ENCODE measurements at places on chromosomes 16 and 17.
A peak's percentile ranks its signal among the peaks of the same experiment; 100 is the strongest.

DNA sequence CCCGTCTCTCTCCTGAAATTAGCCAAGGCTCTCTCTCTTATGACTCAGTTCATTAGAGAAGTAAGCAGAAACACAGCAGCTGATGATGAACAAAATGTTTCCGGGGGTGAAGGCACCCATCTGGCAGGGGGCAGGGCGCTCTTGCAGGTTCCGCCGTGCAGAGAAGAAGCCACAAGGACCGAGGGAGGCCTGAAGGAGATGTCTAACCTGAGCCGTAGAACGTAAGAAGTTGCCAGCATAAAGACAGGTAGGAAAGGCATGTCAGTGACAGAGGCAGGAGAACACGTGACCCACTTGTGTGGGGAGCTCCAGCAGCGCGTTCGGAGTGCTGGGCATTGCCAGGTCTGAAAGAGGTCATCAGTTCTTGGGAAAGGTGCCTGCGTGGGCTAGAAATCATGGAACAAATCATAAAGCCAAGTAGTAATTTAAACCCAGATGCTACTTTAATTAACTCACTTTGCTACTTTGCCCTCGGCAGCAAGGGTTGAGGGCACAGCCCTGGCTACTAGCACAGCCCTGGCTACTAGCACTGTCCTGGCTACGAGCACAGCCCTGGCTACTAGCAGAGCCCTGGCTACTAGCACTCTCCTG is 198.6 kb downstream of the RPTOR start:
- peak; percentile 20 for DNase-seq

- DNase-seq = no peak
Measured at GRCh38 chr17:58870747-58871146, 115.1 kb downstream of the PPM1E start.

DNA sequence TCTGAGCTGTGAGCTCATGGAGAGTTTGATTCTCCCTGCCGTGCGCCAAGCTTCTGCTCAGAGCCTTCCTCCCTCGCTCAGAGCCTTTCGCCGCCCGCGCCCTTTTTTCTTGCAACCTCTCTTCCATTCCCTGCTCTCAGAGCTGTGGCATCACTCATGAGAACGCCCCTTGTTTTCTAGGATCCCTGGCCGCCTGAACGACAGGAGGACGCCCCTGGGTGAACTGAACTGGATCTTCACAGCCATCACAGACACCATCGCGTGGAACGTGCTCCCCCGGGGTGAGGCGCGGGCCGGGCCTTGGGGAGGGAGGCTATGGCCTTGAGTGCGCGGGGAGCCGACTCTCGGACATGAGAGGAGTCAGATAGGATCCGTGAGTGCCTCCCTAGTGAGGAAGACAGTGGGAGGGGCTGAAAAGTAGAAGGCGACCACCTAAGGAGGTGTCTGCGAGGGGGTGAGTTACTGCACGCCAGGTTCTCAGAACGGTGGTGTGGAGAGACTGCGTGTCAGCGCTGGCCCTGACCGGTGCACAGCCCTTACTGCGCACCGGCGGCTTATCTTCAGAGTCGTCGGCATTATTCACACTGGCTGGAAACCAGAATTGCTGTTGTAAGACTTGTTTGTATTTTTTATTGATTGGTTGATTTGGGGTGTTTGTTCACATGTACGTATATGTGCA is 169.5 kb upstream of the CHMP6 start:
- no peak for DNase-seq

- DNase-seq = peak; percentile 1
Measured at GRCh38 chr17:38881600-38882191, 11.8 kb downstream of the LASP1 start.

DNA sequence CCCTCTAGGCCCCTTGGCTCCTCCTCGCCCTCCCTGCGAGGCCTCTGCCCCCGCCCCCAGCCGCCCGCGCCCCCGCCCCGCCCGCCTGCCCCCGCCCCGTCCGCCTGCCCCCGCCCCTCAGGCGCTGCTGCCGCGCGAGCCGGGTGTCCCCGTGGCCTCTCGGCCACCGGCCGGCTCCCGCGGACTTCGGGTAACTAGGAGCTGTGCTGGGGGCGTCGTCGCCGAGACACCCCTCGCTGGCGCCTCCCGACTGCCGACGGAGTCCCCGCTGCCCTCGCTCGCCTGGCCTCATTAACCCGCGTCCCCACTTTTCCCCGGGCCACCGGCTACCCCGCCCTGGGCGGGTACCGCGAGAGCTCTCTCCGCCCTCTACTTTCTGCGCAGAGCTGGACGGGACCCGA is at the start of gene TLCD1:
Gene TLCD1 (minus strand): TSS at position 8 of the 401 bp plus-strand sequence. CDS start 136 bp downstream, outside the sequence.
- DNase-seq = peak; percentile 68

All from NCI-H1417 (cell line).